ENCODE measurements at places on chromosomes 5 and 9.

GRCh38 chr9:109062543-109062942, 49.2 kb upstream of the CTNNAL1 start:
- DNase-seq, result no peak

- DNase-seq, result no peak
Observed at GRCh38 chr9:84271921-84272556, 68.5 kb downstream of the SLC28A3 start.

- DNase-seq, result no peak
Observed at GRCh38 chr5:95895771-95896170, 65.9 kb downstream of the ELL2 start.

- DNase-seq, result no peak
Observed at GRCh38 chr5:155792873-155793272, 534.1 kb upstream of the SGCD start.

- no peak for DNase-seq
Observed at GRCh38 chr9:23555851-23556250, 270.2 kb downstream of the ELAVL2 start.
